ENCODE measurements at places on chromosomes 1 and 21. TPM values are rescaled to one million over a fixed set of nuclear protein-coding genes. Genes with fewer than 3 reads are reported as not detected.

Gene SLC2A5
- 0.03 TPM for total RNA-seq

DNA sequence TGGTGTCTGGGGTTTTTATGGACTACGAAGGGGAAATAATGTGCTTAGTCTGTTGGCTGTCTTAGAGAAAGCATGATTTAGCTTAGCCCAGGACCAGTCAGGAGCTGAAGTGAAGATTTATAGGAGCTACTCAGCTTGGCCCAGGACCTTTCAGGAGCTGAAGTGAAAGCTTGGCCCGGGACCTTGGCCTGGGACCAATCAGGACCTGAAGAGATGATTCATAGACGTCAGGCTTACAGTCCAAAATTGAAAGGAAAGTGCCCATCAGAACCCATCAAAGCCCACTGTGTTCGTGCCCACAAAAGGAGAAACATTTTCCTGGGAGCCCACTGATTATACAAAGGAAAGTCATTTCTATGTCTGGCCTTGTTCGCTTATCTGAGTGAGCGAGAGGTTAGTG, 35.6 kb downstream of the MSTO1 start:
- DNase-seq, result no peak

Gene EVI5
- total RNA-seq, result 15.6 TPM

DNA sequence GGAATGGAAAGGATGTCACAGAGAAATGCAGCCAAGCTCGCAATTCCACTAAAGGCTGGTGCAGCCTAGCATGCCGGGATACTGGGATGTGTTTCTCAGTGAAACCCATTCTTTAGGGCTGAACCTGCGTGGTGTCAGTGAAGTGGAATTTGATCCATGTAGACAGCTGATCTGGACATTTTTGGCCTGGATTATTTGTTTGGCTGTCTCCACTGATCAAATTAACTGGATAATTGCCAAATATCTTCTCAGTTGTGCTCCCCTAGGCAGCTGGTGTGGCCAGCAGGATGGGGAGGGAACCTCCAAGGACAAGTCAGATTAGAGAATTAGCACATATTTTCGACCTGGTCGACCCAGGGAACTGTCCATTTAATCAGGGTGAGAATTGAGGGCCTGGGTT, 318.4 kb downstream of the RPS6KC1 start:
- no peak for DNase-seq

GRCh38 chr1:77354536-77354935, 72.7 kb downstream of the AK5 start:
- DNase-seq, result no peak

- DNase-seq, result no peak
Observed at GRCh38 chr1:64215576-64215975, 12.2 kb downstream of the UBE2U start.

DNA sequence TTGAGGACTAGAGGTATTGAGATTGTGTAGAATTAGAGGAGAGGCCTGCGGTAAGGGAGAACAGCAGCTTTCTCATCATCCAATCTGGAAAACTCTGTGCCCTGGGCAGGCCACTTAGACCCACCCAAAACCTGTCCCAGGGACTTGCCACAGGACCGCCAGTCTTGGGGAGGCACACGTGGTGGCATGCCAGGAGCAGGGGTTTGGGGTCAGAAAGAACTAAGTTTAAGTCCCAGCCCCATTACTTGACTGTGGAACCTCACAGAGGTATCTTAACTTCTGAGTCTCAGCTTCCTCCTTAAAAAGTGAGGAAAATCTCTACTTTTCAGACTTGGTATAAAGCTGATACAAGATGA, 356.6 kb downstream of the HHAT start:
- DNase-seq, result no peak

GRCh38 chr1:154190550-154190949, 1.4 kb downstream of the TPM3 start:
- no peak for DNase-seq

Gene TNFRSF18
- 0.58 TPM for total RNA-seq

GRCh38 chr21:36745459-36745858, 46.5 kb downstream of the SIM2 start:
- no peak for DNase-seq

Gene SPRR5
- not detected for total RNA-seq

GRCh38 chr1:203593723-203594122, 32.9 kb upstream of the ATP2B4 start:
- DNase-seq, result peak; percentile 61

DNA sequence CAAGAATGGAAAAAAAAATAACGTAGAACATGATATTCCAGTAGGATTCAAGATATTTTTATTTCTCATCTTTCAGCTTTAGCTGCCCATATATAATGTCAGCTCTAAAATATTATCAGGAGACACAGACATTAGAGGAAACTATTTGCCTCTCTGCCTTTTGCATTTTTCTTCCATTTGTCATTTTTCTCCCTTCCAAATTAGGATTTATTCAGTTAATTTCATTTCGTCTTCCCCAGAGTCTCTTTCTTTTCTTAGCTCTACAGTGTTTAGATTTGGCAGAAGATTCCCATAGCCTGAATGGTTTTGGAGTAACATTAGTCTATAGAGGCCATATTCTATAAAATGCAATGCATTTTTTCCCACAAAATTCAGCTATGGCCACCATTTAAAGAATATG, 5.1 kb upstream of the ENAH start:
- DNase-seq, result no peak

DNA sequence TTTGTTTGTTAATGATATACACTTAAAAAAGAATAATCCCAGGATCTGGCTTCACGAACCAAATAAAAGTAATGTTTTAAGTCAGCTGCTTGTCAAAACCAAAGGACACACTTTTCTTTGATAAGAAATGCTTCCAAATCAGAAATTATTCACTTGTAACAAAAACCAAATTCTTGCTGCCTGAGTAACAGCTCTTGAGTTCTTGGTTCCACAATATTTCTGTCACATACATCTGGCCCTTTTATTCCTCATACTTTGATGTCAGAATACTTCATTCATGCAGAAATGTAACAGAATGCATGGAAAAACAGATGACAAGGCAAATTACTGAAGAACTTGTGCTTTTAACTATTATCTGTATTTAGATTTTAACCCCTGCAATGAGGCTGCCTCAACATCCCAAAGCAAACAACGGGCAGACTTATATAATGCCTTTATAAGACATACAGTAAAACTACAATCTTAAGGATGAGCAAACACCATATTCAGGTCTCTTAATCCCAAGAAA, 1.5 kb downstream of the VAMP4 start:
- no peak for DNase-seq

Gene MTMR11
- 1.8 TPM for total RNA-seq

DNA sequence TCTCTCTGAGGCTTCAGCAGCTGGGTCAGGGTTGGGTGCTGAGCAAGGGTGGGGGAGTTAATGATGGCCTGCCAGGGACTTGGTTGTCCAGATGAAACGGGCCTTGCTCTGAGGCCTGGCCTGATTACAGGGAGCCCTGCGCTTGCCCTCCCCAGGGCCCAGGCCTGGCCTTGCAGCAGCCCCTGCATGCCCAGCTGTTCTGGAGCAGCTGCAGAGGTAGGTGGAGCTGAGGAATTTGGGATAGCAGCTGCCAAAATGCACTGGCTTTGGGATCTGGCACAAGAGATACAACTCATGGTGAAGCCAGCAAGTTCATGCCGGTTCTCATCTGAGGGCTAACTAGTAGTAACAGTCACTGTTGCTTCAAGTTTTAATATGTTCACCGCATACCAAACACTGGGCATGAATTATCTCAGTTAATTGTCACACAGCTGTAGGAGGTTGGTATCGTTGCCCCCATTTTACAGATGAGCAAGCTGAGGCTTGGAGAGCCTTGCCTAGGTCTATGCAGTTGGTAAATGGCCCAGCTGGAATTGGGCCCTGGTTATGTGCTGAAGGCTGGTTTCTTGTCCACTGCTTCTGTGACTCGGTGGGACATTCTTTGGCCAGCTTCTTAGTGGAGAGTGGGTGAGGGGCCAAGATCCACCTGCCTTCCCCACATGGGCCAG, 7.3 kb upstream of the SERINC2 start:
- DNase-seq, result no peak

Gene ZNF593OS
- total RNA-seq, result not detected

- no peak for DNase-seq
Observed at GRCh38 chr1:2526824-2527555, 594 bp upstream of the PANK4 start.

DNA sequence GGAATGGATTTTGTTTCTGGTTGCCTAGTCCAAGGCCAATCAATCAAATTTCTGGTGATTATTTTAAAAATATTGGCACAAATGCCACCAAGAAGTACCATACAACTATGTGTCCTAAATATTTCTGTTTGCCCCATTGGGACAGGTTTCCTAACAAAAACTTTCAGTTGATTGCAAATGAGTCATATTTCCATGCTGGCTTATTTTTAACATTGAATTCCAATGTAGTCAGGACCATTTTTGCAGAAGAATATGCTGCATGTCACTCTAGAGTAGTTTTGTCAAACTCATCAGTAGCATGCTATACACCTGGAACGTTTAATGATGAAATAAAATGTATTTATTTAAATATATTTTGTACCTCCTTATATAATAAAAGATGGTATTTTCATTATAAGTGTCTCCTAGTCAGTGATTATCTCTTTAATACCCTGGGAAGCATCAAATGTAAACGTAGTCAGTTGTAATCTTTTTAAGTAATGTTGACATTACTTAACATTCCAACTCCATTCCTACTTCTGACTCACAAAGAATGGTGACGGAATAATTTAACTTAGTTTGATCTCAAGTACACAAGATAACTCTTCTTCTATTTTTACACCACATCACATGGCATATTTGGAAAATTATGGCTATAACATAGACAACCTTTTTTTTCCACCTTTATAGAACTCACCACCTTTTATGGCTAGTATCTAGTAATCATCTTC, 39.0 kb upstream of the USH2A start:
- DNase-seq, result no peak

Gene MATN1
- 0.31 TPM for total RNA-seq

DNA sequence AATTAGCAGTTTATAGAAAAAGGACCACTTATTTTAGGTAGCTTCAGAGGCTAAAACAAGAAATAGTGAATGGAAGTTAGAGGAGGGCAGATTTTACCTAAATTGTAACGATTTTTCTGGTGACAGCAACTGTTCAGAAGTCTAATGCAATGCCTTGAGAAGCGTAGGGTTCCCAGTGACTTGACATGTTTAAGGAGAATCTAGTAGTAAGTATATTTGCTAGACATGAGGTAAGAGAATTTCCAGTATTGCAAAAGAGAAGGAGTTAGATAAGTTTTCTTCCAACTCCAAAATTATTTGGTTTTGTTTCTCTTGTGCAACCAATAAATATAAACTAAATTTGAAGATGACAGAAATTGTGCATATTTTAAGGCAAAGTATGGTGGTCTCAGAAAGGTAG, 140.0 kb downstream of the SMYD3 start:
- no peak for DNase-seq

DNA sequence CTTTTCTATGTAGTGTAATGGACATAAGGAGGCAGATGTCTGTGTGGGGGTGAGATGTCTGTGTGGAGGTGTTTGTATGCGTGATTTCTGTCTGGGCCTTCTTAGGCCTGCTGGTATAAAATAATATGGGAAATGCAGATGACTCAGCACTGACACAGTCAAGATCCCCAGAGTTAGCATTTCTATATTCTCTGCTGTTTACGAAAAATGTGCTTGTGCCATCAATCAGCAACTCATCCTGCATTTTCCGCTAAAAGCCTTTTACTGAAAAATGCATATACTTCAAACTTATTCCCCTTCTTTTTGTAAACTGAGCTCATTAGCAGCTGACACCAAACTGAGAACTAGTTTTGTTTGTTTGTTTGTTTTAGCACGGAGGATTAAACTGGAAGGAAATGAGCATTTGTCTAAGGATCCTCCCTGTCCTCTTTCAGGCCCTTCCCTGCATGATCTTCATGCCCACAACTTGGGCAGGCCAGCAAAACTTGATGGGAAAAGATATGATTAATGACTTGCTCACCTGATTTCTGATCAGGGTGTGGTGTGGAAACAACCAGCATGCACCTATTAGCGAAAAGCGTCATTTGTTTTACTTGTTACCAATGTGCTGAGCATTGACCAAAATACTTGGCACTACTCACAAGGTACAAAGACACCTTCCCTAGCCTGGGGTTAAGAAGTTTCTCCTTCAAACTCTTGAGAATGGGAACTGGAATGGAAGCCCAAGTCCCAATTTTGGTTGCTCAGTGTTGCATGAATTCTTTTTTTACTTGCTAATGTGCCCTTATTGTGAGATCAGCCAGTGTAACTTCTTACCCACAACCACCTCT, 77.4 kb downstream of the NDUFS5 start:
- DNase-seq, result no peak

DNA sequence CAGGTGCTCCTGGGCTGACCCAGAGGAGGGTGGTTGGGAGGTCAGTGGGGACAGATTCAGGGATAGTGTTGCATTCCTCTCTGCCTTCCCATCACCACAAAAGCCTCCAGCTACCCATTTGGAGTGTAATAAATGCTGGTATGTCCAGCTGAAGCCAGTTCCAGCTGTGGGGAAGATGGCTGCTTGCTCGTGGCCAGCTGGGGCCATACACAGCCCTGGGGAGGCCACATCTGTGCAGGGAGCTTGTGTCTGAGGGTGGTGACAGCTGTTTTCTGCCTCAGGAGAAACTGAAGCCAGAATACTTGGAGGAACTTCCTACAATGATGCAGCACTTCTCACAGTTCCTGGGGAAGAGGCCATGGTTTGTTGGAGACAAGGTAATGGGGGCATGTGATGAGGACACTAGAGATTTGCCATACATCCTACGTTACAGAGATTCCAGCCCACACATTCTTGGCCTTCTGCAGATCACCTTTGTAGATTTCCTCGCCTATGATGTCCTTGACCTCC, 2.7 kb downstream of the GSTM4 start:
- no peak for DNase-seq

Data from GM23338 (cell line).